CD4-positive, alpha-beta T cell treated with Interleukin-4 for 1 hour (primary cell): ENCODE measurements at places on chromosomes 13 and 19.
A peak's percentile ranks its signal among the peaks of the same experiment; 100 is the strongest.

DNA sequence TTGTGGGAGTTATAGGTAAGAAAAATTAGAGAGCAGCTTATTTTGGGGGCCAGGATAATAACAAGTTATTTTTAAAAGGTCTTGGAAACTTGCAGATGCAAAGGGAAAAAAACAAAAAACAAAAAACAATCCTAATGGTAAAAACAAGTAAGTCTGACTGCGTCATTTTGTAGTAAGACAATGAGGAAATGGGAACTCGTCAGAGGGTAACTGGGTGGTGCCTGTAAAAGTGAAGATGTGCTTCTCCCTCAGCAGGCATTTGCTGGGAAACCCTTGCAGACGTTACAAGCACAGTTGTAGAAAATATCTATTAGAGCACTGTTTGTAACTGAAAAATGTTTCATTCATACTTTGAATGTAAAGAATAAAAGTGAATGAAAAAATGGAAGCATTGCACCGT, 2.2 kb upstream of the TNFSF13B start:
- DNase-seq, result peak; percentile 32

- DNase-seq, result no peak
Observed at GRCh38 chr13:44815623-44816022, 173.6 kb downstream of the NUFIP1 start.

GRCh38 chr13:99828123-99828522, 143.4 kb downstream of the ZIC5 start:
- DNase-seq, result no peak

- no peak for DNase-seq
Observed at GRCh38 chr13:105349082-105349723, 1186.3 kb downstream of the EFNB2 start.

GRCh38 chr19:16587833-16588823, 15.9 kb upstream of the SLC35E1 start:
- peak; percentile 72 for DNase-seq
